ENCODE measurements at places on chromosomes 6 and 20. TPM values are rescaled to one million over a fixed set of nuclear protein-coding genes. Genes with fewer than 3 reads are reported as not detected.

- DNase-seq: peak; percentile 67
These were observed 89.6 kb upstream of the NHSL1 start for GRCh38 chr6:138588805-138589434.

DNA sequence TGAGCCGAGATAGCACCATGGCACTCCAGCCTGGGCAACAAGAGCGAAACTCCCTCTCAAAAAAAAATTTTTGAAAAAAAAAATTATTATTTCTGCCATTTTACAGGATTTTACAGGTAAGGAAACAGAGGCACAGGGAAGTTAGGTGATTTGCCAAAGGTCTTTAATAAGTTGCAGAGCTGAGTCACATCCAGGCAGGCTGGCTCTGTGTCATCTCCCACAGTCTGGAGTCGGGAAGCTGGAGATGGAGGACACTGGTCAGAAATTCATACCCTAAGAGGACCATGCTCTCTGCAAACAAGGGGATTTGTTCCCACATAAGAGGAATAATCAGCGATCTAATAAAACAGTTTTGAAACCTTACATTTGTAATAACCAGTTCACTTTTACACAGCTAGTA is 24.1 kb downstream of the HECA start:
- no peak for DNase-seq

- DNase-seq: no peak
These were observed 39.5 kb downstream of the ID4 start for GRCh38 chr6:19876672-19877071.

- DNase-seq: no peak
These were observed 166.0 kb upstream of the PROKR2 start for GRCh38 chr20:5482791-5483190.

DNA sequence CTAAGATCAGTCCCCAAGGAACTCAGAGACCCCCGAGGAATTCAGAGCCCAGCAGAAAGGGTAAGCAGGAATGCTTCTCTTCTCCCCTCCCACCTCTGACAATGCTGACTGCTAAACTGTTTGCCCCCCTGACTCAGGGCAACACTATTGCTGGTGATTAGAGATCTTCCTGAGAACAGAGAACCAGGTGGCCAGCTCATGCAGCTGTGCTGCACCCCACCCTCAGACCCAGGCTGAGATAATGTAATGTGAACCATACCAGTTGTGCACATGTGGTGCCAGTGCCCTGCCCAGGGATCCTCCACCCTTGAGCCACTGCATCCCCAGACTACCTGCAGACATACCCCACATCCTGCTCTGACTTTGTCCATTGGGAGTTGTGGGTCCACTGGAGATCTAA is 139.1 kb upstream of the ARG1 start:
- DNase-seq: no peak

DNA sequence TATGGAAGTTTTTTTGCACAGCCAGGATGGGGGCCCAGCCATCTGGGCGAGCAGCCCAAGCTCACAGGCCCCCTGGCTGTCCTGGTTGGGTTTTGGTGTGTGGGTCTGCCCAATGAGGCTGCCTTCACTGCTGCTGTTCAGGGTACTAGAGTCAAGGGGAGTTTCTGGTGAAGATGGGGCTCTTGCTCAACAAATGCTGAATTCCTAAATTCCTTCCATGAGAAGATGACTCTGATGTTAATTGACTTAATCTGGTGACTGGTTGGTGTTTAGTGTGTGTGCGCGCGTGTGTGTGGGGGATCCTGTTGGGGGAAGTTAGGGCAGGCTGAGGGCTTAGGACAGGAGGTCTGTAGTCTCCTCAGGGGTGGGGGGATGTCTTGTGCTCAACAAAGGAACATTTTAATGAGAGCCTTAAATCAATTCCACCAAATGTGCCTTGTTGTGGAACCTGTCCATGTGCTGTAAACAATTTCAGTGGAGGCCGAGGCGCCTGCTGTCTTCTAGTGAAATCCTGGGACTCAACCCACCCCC is 1.9 kb downstream of the PTK7 start:
- no peak for DNase-seq

DNA sequence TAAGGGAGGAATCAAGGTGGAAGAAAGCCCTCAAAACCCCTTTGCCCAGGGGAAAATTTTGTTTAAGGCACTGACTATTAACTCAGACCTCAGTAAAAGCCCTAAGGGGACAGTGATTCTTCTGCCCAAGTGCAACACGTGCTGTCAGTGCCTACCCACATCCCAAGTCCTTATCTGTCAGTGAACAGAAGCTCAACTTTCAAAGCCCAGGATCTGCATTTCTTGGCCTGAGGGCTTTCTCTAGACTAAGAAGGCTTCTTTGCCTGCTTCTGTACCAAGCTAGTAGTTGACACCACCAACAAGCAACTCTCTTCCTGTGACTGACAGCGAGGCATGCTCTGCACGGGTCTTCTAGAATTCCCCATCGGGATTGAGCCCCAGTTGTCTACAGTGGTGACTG is 416.0 kb upstream of the SPTLC3 start:
- no peak for DNase-seq

DNA sequence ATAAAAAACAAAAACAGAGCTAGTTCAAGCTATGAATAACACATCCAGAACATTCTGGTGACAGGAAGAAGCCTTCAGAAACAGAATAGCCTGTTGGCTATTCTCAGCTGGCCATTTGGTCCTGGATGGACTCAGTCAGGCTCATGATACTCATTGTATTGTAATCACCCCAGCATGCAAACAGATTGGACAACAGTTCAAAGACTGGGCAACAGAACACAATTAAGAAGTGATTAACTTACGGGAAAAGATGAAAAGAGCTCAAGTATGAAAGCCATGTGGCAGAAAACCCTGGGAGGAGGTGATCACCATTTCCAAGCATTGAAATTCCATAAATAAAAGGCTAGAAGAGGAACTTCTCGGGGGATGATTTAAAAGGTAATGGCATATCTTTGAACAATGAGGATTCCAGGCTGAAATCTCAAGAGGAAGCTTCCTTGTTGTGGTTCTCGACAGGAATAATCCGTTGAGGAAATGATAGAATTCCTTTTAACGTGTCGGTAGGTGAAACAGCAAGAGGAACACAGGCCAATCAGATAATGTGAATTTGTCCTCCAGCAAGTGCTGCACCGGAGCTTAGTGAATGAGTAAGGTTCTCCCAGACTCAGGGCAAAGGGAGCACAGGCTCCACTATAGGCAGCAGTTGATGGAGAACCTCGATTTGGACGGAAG is 172.4 kb downstream of the BCAS1 start:
- no peak for DNase-seq

DNA sequence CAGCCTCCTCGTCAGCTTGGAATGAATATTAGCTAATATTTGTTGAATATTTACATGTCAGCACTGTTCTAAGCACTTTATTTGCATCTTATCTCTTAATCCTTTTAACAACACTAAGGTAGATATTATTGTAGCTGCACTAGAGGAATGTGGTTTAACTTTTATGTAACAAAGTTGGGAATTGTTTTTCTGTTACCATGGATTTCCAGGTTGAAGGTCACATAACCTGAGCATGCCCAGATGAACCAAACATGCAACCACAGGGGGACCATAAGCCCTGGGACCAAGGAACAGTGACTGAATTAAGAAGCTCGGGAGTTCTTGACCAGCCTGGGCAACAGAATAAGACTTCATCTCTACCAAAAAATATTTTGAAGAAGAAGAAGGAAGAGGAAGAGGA is 29.1 kb upstream of the YWHAB start:
- no peak for DNase-seq

DNA sequence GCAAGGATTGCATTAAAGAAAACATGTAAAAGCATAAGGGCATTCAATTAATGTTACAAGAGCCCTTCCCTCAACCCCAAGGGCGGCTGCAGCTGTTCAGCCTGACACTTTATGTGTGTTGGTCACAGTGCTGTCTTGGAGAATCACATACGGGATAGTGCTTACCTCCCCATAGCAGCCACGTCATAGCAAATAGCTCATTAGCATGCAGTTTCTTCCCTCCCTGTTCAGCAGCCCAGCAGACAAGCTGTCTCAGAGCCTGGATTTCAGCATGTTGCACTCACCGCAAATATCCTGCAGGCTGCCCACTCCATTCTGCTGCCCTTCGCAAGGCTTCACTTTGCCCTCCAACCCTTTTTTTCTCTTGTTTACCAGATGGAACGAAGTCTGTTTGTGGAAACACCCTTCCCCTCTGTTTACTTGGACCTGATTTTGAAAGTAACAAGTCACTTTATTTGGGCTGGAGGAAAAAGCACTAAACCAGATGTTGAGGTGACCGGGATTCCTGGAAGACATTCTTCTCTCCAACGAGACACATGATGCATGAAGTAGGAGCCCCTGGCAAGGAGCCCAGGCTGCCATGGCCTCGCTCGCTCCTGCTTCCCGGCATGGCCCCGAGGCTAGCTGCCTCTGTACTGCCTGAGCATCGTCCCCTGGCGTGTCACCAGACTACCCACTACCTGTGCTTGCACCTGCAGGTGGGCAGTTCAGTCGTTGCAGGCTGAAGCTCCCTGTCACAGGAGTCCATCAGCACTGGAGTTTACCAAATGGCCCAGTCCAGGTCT is 151.6 kb upstream of the GMDS start:
- DNase-seq: no peak

DNA sequence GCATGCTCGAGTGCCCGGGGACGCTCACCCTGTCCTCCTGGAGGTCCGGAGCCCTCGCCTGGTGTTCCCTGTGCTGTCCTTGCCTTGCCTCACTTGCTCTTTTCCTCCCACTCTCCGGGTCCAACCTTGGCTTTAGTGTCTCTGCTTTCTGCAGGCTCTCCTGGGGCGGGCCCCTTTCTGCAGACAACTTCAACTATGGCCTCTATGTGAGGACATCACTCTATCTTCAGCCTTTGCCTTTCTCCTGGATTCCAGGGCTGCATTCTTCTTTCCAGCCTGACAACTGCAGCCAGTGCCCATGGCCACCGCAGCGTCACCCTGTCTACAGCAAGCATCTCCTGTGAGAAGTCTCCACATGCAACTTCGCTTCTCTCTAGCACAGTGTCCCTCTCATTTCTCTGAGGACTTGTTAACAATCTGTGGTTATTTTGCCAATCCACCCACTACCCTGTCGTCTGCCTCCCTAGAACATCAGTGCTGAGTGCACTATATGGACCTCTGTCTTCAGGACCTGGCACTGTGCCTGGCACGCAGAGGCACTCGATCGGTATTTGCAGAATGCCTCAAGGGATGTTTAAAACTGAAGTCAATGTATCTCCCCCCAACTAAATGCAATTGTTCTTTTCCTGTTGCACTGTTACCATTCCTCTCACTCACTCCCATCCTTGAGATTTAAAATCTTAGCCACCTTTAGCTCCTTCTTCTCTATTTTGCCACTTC is 35.9 kb downstream of the FOXC1 start:
- DNase-seq: no peak

DNA sequence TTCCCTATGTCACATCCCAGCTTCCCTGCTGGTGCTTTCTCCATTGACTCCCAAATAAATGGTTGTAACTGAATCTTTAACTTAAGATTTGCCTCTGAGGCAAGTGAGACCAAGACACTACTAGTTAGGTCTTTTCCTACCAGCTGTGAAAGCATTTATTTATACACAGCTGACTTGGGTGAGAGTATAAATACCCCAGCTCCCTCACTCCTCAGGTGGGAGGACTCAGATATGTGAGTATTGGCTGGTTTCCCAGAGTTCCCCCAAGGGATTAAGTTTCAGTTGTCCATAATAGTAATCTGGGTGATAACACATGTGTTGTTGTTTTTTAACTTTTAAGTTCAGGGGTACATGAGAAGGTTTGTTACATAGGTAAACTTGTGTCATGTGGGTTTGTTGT is 49.8 kb downstream of the CFAP61 start:
- DNase-seq: no peak

DNA sequence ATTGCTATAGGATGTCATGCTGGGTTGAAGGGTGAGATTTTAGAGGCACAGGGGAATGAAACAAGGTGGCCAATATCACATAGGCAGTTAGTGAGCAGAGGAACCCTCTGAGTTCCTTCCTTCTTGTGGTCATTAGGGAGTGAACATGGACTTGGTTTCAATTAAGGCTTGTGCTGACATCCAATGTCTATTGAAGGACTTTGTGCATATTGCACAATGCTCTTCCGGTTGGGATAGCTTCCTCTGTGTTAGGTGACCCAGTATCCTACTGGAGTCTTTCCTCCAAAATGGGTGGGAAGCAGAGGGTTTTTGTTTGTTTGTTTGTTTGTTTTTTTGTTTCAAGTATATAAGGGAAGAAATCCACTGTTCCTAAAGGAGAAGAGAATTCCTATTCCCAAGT is 98.5 kb downstream of the HDGFL1 start:
- no peak for DNase-seq

DNA sequence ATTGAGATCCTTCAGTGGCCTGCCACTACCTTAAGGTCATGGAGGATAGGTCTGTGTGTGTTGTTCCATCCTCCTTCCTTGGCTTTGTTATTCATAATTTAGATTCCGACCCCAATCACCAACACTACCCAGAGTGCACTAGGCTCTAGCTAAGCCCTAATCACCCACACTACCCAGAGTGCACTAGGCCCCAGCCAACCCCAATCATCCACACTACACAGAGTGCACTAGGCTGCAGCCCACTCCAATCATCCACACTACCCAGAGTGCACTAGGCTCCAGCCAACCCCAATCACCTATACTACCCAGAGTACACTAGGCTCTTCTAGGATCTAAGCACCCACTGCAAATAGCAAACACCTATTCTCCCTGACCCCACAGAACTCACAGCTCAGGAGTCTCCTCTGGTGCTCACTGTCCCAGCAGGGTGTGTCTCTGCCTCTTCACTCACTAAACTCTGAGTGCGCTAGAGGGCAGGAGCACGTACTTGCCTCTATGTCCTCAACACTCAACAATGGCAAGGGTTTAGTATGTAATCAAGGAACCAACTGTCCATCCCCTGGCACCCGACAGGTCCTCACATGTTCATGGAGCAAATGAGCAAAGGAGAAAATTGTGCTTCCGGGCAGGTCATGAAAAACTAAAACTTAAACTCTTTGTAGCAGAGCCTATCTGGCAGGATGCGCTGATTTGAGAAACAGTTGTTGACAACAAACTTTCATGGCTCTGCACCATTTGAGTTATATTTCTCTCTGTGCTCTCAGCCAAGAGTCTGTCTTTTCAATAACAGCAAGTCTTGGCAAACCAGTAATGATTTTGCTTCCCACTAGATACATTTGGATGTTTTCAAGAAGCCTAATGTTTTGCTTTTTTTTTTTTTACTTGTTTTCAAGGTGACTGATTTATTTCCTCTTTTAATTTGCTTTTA is 54.3 kb downstream of the SLC22A23 start:
- DNase-seq: no peak

Gene RING1
- total RNA-seq: 38.0 TPM

Gene EYS
- 2.6 TPM for total RNA-seq

Gene LY6G6F
- total RNA-seq: not detected

Gene C20orf141
- total RNA-seq: 53.6 TPM

Gene GSS
- 79.3 TPM for total RNA-seq

Gene ITPR3
- total RNA-seq: 146 TPM

Gene KCNK16
- not detected for total RNA-seq

Gene KCNB1
- total RNA-seq: 4.6 TPM
